ENCODE measurements at places on chromosomes 2 and 18.

- no peaks in the 10 kb centered on the region for H3K4me1 ChIP-seq
- no peaks in the 10 kb centered on the region for H3K27me3 ChIP-seq
- DNase-seq: no peak
- H3K36me3 ChIP-seq: peaks cover 24% of the 10 kb centered on the region
- H3K27ac ChIP-seq: no peak overlapping the region
Observed at GRCh38 chr2:232236200-232236599, 142.4 kb upstream of the ALPP start.

GRCh38 chr2:136376798-136377211 is 258.9 kb upstream of the CXCR4 start:
- no peak overlapping the region for H3K4me3 ChIP-seq
- H3K27ac ChIP-seq: no peak overlapping the region
- H3K36me3 ChIP-seq: no peaks in the 10 kb centered on the region
- H3K4me1 ChIP-seq: peaks cover 17% of the 10 kb centered on the region

- peaks cover 25% of the 10 kb centered on the region for H3K4me1 ChIP-seq
- H3K27ac ChIP-seq: peak overlapping the region; percentile 96
- H3K4me3 ChIP-seq: peak overlapping the region; percentile 89
- no peaks in the 10 kb centered on the region for H3K27me3 ChIP-seq
Observed at GRCh38 chr2:73386342-73386868, 769 bp downstream of the ALMS1 start.

DNA sequence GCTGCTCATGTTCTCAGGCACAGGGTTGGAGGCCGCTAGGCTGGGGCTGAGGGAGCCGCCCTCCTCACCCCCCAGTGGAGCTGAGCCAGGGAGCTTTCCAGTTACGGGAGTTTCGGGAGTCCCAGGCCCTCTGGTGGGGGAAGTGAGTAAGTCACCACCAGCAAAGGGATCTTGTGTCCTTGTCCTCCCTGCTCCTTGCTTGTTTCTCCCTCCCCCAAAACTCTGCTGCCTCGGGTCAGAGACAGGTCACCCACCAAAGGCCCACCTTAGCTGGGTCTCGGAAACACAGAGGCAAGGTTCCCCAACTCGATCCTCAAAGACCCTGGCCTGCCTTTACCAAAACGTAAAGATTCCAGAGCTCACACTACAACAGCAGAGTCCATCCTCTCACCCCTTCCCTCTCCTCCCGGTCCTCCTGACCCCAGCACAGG is 60.5 kb upstream of the POMC start:
- H3K4me3 ChIP-seq: no peak overlapping the region
- H3K27me3 ChIP-seq: no peaks in the 10 kb centered on the region
- H3K4me1 ChIP-seq: peaks cover 31% of the 10 kb centered on the region

DNA sequence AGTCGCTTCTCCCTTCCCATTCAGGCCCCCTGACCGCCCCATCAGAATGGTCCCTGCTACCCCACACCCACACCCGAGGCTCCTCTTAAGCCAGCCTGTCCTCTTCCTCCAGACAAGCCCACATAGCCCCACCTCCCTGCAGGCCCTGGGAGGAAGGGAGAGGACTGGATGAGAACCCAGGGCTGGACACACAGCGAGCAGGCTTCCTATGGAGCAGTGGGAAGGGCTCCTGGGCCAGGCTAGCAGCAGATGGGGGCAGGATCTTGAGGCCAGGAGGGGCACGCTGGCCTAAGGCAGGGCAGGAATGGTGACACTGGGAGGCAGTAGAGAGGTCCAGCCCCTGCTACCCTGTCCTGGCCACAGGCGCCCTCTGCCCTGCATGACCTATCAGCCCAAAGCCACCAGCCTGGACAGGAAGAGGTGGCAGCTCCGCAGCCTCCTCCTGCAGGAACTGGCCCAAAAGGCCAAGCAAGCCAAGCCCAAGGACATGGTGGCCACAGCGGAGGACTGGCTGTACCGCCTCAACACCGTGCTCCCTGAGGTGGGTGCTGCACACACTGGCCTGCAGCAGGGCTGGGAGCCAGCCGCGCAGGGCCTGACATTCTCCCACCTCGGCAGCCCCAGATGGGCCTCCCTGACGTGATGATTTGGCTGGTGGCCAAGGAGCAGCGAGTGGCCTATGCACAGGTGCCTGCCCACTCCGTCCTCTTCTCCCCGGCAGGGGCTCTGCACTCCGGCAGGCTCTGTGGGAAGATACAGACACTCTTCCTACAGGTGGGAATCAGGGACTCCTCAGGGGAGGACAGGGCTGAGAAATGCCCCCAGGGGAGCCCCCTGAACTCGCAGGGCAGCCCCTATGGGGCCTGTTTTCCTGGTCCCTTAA is 43.3 kb downstream of the FER1L5 start:
- peak overlapping the region; percentile 25 for H3K4me3 ChIP-seq
- H3K27ac ChIP-seq: no peak overlapping the region
- H3K27me3 ChIP-seq: no peaks in the 10 kb centered on the region

All from left ventricle myocardium inferior (tissue), 1 donor.